AG04449 (cell line): ENCODE measurements at places on chromosomes 5 and 9.
A peak's percentile ranks its signal among the peaks of the same experiment; 100 is the strongest.

DNA sequence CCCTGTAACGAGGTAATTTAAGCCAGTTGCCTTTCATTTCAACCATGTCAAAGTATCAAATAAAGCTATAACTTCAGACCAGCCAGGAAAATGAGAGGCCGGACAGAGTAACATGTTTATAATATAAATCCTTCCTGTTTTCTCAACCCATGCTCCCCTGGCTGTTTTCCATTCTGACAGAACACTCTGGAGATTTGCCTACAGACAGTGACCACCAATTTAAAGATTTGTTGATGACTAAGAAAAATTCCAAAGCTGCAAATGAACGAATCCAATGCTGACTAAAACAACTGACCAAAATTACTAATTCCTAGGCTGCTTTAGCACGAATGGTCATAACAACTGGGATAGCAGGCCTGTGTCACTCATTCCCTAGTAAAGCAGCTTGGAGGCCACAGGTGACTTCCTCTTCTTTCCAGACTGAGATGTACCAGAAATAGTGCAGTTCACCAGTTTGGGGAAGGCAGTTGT lies 141.4 kb downstream of the AOPEP start:
- DNase-seq = peak; percentile 91

DNA sequence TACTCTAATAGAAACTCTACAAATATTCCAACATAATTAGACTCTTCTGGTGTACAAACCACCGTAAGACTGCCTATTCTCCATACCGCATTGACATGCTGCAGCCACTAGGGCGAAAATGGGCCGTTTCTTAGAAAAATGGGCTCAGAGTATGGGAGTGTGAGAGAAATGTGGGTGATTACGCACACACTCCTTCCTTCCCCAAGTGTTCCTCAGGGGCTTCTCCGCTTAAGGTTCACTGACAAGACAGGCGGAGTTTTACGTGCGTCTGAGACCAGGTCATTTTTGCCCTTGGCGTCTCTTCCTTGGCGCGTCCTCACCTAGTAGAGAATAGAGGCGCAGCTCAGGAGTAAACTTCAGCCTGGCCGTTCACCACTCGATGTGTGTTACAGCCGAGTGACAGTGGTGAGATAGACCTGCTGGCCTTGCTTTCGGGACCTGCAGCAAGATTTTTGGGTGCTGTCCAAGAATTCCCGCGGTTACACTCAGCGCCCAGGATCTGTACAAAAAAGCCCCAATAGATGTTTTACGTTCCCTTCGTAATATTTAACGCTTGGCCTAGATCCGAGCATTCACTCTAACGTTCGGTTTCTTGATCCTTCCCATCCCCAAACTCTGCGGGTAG lies 1.8 kb upstream of the NTRK2 start:
- no peak for DNase-seq

GRCh38 chr5:61910771-61911170 lies 395.2 kb upstream of the KIF2A start:
- DNase-seq = no peak

DNA sequence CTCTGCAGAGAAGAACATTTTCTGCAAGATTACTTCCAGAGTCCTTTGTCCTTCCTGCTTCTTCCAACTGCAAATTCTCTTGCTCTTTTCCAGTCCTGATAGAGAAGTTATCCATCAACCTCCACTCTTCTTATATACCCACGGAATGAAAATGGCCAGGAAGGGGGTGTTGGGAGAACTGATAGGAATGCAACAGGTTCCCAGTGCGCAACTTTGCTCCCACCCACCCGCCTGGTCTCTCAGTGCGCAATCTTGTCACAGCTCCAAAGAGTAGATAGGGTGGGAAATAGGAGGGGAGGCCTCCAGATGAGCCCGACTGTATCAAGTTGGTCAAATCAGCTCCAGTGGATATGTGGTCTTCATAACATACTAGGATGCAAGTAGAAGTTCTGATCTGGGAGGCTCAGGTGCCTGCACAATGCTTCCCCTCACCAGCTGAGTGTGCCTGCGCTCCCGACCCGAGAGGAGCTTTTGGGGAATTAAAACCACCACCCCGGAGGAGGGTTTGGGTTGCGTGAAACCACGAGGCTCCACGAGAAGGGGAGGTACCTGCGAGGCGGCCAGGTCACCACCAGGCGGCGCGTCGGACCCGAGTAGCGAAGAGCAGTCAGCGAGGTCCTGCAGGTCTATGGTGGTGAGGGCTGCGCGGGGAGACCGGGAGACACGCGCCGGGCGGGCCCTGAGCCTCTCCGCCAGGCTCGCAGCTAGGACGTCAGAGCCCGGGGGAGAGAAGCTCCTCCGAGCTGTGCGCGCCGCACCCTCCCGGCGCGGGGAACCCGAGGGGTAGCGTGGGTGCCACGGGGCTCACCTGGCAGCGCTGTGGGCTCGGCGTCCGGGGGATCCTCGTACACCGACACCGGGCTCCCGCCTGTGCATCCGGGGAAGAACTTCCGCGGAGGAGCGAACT lies 835 bp downstream of the MCIDAS start:
- DNase-seq = no peak

DNA sequence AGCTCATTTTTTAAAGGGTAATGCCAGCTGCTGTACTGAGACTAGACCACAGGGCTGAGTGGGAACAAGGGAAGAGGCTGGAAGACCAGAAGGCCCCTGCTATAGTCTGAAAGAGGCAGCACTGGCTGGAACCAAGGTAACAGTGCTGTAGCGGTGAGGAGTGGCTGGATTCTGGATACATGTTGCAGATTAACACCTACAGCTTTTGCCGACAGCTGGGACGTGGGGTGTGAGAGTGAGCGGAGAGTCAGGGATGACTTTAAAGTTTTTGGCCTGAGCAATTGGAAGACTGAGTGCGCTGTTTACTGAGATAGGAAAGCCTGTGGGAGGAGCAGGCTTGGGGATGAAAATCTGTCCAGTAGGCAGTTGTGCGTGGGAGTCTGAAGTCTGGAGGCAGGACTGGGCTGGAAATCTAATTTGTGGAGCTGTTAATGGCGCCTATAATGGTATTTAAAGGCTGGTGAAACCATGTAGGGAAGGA lies 26.5 kb downstream of the AQP7 start:
- no peak for DNase-seq

GRCh38 chr5:90506221-90506620 lies 23.2 kb downstream of the LYSMD3 start:
- no peak for DNase-seq

GRCh38 chr5:172142709-172143215 lies 45.3 kb downstream of the STK10 start:
- no peak for DNase-seq
